NAMALWA (cell line): ENCODE measurements at places on chromosomes 2 and 18.

DNA sequence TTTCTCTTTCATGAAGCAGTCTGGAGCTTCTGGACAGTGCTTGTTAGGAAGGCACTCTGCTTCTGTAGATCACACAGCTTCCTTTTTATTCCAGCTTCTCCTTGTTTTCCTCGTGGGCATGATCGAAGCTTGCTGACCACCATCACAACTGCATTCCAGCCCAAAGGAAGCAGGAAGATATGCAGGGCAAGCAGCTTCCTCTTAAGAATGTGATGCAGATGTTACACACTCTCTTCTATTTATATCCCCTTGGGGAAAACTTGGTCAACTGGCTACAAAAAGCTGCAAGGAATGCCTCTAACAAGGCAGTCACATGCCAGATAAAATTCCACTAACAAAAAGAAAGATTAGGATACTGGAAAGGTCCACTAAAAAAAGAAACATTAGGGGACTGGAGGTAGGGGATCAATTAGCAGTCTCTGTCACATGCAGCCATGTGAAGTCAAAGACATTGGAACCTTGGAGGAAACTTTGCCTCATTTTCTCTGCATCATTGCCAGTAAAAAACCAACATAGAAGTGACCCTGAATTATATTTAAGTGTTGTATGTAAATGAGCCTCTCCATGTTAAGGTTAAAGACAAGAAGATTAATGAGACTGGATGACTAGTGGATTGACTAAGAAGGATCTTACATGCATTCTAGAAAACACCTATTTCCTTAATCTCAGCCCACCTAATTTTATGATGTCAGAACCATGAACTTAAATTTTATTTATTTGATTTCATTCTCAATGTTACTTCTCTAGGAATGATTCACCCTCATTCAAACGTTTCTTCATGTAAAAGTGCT, 98.3 kb downstream of the NAB1 start:
- no peak for DNase-seq

DNA sequence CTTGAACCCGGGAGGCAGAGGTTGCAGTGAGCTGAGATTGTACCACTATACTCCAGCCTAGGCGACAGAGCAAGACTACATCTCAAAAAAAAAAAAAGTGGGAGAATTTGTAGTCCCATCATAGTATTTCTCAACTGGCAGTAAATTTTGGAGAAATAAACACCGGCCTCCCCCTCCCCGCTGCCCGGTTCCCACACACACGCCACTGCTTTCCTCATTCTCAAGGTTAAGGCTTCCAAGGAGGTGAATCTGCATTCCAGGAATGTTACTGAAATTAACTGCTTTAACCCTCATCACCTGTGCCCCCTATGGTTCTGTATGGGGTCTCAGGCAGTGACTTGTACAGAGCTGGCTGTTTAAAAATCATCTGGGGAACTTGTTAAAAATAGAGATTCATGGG, 49.9 kb downstream of the MRPL35 start:
- no peak for DNase-seq

DNA sequence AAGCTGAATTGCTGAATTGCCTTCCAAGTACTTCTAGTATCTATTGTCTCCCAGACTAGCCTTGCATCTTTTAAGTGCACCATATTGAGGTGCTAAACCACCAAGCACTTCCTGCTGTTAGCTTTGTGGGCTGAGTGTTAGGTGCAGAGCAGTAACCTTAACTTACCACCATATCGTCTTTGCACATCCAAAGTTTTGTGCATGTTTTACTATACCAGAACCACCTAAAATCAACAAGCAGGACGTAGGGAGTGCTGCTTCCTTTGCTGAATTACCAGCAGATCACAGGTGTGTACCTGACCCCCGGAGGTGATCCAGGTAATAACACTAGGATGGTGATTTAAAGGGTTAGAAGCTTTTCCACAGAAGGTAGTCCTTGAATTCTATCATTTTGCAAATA, 359.9 kb upstream of the HNRNPA3 start:
- DNase-seq, result no peak

GRCh38 chr18:8947566-8947965, 154.9 kb upstream of the NDUFV2 start:
- no peak for DNase-seq

GRCh38 chr18:71252351-71252865, 963.6 kb downstream of the SOCS6 start:
- no peak for DNase-seq

DNA sequence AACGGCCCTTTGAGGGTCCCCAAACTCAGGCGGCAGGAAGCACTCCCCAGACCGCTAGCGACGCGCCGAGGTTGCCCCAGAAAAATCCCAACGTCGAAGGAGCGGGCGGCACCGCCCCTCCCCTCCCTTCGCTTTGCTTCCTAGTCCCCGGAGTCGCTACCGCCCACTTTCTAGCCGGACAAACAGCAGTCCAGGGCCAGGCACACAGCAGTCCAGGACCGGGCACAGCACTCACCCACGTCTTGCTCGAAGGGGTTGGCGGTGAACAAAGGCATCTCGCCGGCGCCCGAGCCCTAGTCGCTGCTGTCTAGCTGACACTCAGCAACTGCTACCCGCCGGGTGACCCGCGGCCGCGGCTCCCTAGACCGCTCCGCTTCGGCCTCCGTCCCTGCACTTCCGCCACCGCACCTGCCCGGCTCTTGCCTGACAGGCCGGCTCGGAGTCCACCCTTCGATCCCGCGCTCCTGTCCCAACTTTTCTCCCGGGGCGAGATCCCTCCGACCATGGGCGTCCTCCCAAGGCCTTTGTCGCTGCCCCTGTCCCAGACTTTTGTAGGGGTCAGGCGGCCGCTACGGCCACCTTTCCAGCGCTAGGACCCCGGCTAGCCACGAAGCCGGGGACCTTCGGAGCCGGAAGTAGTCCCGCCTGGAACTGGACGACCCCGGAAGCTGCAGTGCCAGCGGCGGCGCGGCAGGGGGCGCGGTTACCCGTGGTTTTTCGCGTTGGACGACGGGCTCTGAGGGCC, at the start of gene STAM2:
Gene STAM2 (minus strand): TSS at position 396 of the 745 bp plus-strand sequence. CDS start 121 bp downstream, at position 275.
- DNase-seq, result peak; percentile 93

GRCh38 chr2:172091761-172092566, 6.7 kb downstream of the DLX1 start:
- no peak for DNase-seq

- DNase-seq, result peak; percentile 69
Measured at GRCh38 chr2:169933124-169933711, 106.0 kb downstream of the UBR3 start.

DNA sequence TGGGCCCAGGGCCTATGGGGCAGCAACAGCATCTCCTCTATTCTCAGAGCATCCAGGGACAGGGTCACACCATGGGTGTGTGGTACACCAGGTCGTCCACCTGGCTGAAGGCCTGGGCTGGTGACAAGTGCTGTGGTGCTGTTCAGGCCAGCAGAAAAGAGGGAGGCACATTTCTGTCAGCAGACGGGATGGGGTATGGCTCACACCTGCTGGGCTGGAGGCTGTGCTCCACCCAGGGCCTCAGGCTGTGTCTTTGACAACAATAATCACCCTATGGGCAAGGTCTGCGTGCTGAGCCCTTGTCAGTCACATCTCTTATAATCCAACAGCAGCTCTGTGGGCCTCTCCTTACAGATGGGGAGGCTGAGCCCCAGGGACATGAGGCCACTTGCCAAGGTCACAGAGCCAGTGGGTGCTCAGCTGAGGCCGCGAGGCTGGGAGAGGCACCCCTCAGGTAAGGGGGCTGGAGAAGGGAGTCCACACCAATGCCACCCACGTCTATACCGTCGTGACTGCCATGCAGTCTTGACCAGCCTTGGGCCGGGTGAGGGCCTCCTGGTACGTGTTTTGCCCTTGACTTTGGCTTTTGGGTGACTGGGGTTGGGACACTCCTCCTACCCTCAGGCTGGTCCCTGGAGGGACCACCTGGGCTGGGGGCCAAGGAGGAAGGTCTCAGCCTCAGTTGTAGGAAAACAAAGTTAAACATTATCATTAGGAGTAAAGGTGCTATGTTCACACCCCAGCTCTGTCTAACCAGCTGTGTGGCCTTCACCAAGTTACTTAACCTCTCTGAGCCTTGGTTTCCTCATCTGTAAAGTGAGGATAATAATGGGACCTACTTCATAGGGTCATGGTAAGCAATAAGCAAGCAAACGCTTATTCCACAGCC, 5.6 kb upstream of the HS6ST1 start:
- DNase-seq, result no peak

GRCh38 chr2:170723446-170723958, 8.4 kb downstream of the SP5 start:
- DNase-seq, result no peak

- DNase-seq, result peak; percentile 63
Measured at GRCh38 chr2:62787386-62787785, 81.9 kb downstream of the EHBP1 start.
